ENCODE measurements at places on chromosomes 12 and 14.

GRCh38 chr14:97179573-97179972, 382.4 kb downstream of the VRK1 start:
- no peak for DNase-seq

DNA sequence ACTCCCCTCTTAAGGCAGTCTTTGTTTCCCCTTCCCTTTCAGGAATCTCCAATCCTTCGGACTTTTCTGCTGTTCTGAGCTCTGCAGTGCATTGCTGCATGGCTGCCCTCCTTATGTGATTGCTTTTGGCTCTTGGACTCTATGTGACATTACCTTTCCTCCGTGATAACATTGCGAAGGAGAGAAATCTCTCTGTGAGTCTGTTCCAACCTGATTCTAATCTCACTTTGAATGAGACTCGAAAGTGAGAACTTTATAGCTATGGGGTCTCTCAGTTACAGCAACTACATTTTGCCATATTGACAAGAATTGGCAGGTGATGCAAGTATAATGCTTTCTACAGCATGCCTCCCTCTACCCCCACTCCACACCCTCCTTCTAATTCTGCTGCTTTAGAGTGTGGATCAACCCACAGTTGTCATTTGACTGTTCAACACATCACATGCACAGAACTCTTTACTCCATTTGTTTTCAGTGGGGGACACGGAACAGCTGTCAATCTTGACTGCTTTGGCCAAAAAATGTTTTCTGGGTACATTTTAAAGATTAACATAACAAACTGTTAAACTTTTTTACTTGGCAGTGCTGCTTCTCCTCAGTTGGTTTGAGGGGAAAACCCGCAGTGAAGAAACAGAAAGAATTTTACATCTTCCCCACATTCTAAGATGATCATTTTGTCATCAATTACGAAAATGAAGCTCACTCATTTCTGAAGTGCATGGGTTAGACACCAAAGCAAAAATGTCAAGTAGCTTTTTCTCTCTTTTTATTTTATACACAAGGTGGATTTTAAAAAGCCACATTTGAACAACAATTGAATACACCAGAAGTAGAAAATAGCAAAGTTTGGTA, 125.5 kb upstream of the RMST start:
- no peak for DNase-seq

DNA sequence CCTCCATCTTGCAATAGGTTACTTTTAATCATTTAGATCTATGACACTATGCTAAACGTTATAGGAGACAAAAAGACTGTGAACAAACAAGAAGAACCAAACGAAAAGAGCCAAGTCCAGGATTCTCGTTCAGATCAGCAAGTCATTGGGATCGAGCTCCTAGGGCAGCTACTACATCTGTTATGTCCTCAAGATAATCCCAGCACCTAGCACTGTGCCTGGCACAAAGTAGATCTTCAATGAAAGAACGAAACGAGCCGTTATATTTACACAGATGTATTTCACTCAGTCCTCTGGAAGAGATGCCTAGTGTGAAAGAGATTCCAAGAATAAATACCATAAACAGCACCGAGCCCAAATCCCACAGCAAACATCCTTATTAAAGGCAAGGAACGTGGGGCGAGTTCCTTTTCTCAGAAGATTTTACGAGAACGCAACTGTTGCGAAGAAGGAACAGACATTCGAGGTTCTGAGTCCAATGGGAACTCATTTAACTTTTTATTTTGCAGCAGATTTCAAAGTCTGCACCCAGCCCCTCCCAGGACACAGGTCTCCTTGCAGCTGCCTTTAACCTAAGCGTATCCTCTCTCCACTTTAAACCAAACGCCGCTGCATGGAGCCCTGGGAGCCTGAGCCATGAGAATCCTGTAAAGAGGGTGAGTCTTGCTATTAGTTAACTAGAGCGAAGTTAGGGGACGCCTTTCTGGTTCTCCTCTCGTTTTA, 544 bp upstream of the TDP1 start:
- no peak for DNase-seq

DNA sequence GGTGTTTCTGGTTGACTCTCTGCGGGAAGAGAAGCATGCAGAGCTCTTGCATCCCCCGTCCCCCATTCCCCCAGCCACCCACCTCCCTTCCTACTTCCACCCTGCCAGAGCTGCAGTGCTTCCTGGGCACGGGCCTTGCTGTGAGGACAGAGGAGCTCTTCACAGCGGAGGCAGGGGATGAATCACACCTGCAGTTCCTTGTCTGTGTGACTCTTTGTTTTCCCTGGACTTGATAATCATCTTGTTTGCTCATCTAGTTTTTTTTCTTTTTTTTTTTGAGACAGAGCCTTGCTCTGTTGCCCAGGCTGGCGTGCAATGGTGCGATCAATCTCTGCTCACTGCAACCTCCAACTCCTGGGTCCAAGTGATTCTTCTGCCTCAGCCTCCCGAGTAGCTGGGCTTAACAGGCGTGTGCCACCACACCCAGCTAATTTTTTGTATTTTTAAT, 27.8 kb downstream of the ANKRD9 start:
- DNase-seq = peak; percentile 50

GRCh38 chr12:40688085-40688725, 4.0 kb upstream of the CNTN1 start:
- no peak for DNase-seq

- no peak for DNase-seq
These were observed 201.7 kb downstream of the STXBP6 start for GRCh38 chr14:24848102-24848790.

GRCh38 chr12:120710805-120711296, 593 bp downstream of the UNC119B start:
- no peak for DNase-seq

DNA sequence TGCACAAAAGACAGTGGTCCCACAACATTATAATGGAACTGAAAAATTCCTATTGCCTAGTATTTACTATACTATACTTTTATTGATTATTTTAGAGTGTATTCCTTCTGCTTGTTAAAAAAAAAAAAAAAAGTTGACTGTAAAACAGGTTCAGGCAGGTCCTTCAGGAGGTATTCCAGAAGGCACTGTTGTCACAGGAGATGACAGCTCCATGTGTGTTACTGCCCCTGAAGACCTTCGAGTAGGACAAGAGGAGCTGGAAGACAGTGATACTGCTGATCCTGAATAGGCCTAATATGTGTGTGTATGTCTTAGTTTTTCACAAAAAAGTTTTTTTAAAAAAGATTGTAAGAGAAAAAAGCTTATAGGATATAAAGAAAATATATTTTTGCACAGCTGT, 12.3 kb downstream of the UBE2N start:
- DNase-seq = no peak

- DNase-seq = no peak
These were observed 1.3 kb upstream of the CD63 start for GRCh38 chr12:55729819-55730818.

DNA sequence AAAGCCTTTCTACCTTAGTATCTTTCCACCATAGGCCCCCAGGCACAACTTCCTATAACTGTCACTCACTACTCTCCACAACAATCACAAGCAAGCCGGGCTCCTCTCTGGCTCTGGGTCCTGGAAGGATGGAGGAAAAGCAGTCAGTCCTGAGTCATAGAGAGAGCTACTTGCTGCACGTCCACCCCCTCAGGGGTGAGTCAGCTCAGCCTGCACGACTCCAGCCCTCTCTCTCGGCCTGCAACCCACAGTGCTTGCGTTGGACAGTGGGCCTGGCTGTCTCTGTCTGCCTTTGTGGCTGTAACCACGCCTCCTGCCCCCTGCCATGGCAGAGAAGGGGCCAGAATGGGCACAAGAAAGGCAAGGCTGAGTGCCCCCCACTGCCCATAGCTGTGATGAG, 154.1 kb upstream of the FKBP4 start:
- peak; percentile 13 for DNase-seq

DNA sequence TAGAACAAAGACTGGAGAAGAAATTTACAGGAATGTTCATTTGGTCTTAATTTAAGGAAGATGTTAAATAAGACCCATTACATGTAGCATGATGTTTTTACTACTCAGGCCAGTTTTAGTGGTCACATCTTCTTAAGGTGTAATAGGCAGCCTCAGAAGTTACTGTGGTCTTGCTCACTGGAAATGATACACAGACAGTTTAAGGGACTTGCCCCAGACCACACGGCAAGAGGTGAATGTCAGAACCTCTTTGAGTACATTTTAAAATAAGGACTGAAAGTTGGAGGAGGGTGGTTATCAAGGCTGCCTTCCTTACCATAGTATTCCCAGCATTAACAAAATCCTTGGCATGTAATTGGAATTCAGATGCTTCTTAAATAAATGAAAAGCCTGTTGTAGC, 37.9 kb downstream of the LRRK2 start:
- no peak for DNase-seq

GRCh38 chr14:70753518-70753953, 55.8 kb downstream of the MAP3K9 start:
- no peak for DNase-seq

DNA sequence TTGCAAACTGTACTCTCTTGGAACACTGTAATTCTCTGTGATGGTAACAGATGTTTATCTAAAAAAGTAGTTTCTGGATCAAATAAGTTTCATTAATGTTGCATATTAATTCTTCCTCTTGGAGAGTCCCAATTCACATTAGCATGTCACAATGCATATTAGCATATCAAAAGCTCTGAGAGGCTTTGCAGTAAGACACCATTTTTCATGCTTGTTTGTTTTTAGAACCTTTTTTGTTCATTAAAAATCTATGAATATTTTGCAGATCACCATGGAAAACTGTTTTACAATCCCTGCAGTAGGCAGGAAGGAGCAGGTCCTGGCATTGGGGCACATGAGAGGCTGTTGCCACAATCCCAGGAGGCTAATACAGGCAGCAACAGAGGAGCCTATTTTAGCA, 180.7 kb downstream of the KCNH5 start:
- DNase-seq = no peak

DNA sequence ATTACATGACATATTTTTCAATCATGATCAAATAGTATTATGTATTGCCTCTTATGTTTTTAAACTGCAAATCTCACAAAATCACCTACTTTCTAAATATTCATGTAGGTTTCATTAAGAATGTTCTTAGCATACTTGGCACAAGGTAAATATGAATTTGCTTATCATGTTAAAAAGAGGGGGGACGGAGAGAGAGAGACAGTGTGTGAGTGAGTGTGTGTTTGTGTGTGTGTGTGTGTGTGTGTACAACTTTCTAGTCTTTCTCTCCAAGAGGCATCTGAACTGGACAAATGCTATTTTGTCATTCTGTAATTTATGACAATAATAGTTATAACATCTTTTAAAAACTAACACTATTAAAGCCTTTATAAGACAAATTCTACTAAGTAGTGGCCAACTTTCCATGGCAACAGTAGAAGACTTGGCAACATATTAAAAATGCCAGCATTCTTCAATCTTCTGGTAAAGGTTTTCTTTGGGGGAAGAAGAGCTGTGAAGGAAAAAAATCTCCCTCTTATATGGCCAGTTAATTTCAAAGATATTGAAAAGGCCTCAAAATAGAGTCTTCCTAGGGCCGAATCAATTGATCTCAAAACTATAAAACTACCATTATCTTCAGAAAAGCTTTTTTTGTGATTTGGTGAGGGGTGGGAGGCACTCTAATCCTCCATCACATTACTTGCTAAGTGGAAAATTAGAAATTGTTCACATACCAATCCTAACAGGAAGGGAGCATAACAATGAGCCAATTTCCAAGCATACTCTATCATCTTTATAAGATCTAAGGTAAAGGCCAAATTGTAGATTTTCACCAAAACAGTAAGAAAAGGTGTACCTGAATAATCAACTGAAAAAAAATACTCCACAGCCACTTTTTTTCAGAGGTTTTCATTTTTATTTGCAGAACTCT, 28.2 kb downstream of the CDK17 start:
- DNase-seq = no peak

DNA sequence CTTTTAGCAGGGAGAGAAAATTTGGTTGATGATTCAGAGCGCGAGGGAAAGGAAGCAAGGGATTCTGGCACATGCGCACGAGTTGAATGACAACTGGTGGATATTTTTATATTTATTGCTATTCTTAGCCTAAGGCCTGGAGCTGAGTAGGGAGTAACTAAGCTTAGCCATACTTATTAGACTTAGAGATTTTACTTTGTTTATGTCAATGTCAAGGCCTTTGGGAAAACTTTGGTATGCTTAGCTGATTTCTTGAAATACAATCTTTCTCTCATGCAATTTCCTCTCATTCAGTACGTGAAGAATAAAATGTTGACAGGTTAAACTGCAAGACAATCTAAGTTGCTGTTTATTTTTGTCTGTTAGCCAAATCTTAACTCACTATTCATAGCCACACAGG, 101.1 kb downstream of the CRADD start:
- no peak for DNase-seq

GRCh38 chr12:32549675-32550079, 129.4 kb upstream of the DNM1L start:
- no peak for DNase-seq

GRCh38 chr14:59199614-59200013, 11.1 kb downstream of the DAAM1 start:
- DNase-seq = no peak

DNA sequence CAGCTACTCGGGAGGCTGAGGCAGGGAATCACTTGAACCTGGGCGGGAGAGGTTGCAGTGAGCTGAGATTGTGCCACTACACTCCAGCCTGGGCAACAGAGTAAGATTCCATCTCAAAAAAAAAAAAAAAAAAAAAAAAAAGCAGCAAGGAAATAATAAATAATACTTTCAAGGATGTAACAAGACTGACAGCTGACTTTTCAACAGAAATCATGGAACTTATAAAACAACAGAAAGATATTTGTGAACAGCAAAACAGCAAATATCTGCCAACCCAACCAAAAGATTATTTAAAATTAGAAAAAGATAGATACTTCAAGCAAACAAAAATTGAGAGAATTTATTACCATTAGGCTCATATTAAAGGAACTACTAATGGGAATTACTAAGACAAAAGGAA, 115.1 kb downstream of the TSHR start:
- no peak for DNase-seq

Measured in caudate nucleus (tissue), 63 donors.